ENCODE measurements at places on chromosomes 5 and 9.

- no peak for DNase-seq
Observed at GRCh38 chr5:98805070-98805469, 31.6 kb downstream of the RGMB start.

DNA sequence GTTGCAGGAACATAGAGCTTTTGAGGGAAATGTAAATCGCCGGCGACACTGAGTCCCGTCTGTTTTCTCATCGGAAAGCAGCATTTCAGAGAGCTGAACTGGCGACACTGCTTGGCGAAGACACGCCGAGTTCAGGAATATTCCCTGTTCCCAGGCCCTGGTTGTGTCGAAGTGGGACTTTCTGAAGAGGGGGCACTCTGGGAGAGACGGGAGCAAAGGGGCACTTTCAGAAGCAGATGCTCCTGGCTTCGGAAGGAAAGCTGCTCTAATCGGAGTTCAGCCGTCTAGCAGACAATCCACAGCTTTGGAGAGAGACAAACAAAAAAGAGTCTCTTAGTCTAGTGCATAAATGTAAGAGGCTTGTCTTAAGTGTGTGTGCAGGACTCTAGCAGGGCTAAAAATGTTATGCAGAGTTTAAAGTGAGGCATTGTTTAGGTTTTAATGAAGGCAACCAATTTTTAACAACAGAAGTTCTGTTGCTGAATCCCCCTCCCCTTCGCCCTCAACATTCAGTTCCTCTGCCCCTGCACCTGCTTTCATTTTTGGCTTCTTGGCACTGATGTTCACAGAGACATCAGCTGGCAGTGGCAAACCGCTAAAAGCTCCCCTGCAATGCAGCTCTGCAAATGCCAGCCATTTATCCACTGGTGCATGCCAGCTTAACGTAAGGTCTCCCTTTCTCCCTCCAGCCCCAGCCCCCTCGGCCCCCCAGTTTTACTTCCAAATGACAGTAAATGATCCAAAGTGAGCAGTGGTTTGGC is 289.5 kb upstream of the MPDZ start:
- no peak for DNase-seq

DNA sequence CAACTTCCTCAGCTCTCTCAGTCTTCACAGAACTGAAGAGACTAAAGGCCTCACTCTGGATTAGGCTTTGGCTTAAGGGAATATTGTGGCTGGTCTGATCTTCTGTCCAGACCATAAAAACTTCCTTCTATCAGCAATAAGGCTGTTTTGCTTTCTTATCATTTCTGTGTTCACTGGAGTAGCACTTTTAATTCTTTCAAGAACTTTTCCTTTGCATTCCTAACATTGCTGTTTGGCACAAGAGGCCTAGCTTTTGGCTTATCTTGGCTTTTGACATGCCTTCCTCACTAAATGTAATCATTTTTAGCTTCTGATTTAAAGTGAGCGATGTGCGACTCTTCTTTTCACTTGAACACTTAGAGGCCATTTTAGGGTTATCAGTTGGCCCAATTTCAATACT is 88.7 kb upstream of the ACOT12 start:
- DNase-seq: no peak

DNA sequence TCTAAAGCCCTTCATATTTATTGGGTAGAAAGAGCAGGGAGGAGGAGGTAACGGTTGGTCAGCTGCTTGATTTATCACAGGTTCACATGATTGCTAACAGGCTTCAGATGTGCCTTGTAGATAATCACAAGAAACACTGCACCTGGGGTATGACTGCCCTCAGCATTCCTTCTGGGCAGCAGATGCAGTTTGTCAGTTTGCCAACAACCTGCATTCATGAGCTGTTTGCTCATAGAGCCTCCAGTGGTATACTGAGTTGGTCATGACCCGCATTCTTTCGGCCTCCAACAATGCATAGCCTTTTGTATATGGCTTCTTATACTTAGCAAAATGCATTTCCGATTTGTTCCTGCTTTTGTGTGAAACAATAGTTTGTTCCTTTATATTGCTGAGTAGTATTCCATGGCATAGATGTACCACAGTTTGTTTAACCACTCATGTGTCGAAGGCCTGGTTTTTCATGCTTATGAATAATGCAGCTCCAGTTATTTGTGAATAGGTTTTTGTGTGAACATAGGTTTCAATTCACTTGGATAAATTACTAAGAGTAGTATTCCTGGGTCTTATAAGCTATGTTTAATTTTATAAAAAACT is 83.6 kb downstream of the ARHGEF28 start:
- no peak for DNase-seq

DNA sequence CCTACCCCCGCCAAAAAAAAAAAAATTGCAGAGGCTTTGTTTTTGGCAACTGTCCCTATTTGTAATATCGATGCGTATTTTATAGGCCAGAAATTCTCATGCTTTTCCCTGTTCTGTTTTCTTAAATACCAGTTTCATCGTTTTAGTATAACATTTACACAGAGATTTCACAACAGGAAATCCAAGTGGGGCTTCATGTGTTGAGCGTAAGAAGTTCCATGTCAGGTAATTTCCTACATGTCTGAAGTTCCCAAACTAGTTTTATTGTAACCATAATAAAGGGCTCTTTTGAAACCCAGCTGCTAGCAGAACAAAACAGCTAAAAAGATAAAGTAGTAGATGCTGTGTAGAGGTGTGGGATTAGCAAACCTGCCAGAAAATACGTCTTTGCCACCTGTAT is 4.2 kb downstream of the SMC5 start:
- no peak for DNase-seq

DNA sequence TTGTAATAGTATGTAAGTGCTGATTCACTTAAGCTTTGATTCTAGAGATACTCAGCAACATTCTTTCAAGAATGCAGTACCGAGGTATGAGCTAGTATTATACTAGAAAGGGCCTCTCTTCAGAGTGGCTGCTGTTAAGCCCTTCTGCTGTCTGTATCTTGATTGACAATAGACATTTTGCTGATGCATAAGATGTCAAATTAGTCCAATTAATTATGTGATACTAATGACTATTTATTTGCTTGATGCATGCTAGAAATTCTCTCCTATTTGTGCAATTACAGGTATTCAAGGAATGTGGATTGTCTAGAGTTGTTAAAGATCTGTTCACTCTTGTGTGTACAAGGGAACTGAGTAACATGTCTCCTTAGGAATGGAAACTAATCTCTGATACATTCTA is 92.3 kb upstream of the PTGER4 start:
- DNase-seq: no peak

DNA sequence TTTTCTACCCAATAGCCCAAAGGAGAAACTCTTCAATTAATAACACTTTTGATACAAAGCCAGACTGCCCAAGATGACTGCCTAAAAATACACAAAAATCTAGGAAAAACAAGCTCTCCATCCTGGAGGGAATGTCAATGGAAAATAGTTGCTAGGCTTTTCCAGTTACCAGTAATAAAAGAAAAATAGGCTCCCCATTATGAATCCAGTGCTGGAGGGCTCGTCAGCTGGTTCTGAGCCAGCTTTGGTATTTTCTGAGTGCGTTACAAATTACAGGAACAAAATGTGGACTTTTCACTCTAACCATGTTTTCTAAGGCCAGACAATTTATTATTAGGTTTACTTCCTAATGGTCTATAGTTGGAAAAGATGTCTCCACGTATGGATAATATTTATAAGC is 414.5 kb downstream of the ACTL7B start:
- no peak for DNase-seq

DNA sequence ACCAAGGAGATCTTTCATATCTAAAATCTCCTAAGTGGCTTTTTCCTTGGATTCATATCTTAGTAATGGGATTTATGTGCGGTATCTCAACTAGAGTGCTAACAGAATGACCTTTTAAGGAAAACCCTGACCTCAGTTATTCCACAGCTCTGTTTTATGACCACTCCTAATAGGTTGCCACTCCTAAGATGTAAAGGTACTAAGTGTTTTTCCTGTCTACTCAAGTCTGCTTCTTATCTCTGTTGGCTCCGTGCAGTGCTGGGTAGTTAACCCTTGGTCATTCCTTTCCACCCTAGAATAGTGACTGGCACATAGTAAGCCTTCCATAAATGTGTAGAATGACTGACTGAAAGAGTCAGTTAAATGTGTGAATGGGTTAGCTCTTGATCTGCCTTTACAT is 161.4 kb downstream of the DOCK2 start:
- DNase-seq: no peak

- DNase-seq: no peak
Observed at GRCh38 chr9:40928803-40929487, 199.5 kb downstream of the FOXD4L6 start.

DNA sequence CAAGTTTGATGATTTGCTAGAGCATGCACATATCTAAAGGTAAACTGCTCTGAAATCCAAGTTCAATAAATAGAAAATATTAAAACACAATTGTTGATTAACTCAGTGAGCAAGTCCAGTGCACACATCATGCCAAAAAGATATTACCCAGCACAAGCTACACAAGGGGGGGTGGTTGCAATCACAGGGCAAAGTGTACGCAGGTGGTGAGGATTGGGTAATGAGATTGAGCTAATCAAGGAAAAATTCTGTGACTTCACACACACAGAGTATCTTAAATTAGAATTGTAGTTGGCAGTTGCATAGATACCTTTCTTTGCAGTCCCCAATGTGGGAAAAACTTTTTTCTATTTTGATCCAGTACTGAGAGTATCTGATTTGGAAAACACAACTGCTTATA is 156.1 kb upstream of the NTRK2 start:
- no peak for DNase-seq

DNA sequence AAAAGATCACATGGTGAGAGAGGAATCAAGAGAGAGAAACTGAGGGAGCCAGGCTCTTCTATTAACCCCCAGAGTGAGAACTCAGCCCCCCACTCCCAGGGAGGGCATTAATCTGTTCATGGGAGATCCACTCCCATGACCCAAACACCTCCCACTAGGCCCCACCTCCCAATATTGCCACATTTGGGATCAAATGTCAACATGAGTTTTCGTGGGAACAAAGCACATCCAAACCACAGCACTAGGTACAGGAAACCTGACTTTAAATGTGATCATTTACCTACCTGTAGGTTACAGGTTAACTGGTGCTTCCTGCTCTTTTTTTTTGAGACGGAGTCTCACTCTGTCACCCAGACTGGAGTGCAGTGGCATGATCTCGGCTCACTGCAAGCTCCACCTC is 16.9 kb downstream of the NNT start:
- no peak for DNase-seq

DNA sequence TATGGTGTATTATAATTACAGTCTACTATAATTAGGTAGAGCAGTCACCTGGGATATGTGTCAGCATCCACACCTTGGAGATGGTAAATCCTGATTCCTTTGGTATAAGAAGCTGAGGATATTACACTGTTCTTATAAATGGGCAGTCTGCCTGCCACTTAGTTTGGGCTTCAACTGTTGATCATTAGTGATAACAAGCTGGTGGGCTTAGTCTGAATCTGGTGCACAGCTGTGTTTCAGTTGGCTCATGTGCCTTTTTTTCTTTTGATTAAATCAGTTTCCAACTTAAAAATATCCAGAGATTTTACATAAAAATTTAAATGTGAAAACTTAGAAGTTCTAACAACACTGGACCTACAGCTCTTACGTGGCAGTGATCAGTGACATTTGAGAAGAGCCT is 21.2 kb downstream of the LVRN start:
- no peak for DNase-seq

GRCh38 chr9:123354806-123355508 is 1.0 kb upstream of the CRB2 start:
- DNase-seq: no peak

- no peak for DNase-seq
Observed at GRCh38 chr5:15787681-15788080, 287.7 kb downstream of the FBXL7 start.

- no peak for DNase-seq
Observed at GRCh38 chr5:67416986-67417385, 220.4 kb upstream of the CD180 start.

DNA sequence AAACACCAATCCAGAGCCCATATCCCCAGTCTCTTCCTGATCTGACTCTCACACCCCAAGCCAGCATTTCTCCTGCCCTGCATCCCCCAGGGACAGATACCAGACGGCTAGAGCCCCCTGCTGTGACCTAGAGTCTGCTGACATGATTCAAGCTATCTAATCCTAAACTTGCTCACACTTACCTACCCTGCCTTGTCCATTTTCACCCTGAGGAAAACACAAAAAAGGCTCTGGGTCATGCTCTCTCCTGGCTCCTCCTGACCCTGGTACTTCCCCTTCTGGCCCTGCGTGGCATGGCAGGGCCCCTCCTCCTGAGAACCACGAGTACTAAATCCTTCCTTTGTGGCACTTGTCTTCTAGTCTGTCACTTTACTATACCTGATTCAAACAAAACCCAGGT is 2.8 kb upstream of the ARRDC1 start:
- DNase-seq: no peak

DNA sequence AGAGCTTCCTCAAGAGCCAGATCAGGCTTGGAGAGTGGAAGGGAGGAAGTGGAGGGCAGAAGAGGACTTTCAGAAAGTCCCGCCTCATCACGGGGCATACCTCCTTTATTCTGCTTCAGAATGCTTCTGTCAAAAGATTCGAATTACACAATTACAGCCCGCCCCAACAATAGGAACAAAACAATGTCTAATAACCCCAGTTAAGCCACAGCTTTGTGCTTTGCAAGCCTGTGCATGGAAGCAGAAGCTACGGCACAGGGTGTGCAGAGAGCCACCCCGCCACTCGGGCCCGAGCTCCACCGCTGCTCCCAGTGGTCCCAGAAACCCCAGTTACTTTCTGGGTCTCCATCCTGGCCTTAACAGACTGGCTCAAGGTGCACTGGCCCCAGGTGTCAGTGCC is 23.5 kb downstream of the HNRNPH1 start:
- no peak for DNase-seq

DNA sequence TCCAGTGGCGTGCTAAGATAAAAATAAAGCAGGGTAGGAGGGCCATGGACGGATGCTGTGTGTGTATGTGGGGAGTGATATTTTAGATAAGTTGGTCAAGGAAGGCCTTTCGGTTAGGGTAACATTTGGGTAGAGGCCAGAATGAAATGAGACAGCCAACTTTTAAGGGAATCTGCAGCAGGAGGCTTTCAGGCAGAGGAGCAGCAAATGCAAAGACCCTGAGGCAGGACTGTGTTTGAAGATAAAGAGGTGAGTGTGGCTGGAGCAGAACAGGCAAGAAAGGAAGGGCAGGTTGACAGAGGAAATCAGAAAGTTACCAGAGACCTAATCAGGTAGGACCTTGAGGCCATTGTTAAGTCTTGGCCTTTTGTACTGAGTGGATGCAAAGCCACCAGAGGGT is 106.2 kb downstream of the MAST4 start:
- DNase-seq: no peak

- DNase-seq: no peak
Observed at GRCh38 chr5:130137681-130138080, 233.4 kb downstream of the CHSY3 start.

DNA sequence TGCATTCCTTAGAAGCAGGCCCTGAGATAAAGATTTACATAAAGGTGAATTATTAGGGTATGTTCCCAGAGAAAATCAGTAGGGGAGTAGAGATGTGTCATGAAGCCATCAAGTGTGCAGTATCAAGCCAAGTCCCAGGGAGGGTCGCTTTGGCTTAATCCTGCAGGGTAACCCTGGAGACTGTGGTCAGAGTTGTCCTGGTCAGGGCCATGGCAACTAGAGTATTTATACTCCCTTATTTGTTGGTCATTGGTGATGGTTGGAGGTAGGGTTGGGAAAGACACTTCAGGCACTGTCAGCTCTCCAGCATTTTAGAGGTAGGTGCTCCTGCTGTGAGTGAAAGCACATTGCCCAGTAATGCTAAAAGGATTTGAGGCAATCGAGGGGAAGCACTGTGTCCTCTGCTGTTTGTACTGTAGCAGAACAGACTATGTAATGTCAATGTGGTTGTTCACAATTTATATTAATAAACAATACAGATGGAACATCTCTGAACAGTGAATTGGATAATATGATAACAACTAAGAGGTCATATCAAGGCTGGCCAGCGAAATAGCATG is 108.9 kb downstream of the GDNF start:
- no peak for DNase-seq

- no peak for DNase-seq
Observed at GRCh38 chr9:131798246-131798645, 58.4 kb upstream of the RAPGEF1 start.
